Neural crest cell (in vitro differentiated cells): ENCODE measurements at places on chromosomes 7 and 10. TPM values are rescaled to one million over a fixed set of nuclear protein-coding genes. Genes with fewer than 3 reads are reported as not detected.

- no peak for DNase-seq
Observed at GRCh38 chr7:130299866-130300265, 6.9 kb downstream of the CPA4 start.

DNA sequence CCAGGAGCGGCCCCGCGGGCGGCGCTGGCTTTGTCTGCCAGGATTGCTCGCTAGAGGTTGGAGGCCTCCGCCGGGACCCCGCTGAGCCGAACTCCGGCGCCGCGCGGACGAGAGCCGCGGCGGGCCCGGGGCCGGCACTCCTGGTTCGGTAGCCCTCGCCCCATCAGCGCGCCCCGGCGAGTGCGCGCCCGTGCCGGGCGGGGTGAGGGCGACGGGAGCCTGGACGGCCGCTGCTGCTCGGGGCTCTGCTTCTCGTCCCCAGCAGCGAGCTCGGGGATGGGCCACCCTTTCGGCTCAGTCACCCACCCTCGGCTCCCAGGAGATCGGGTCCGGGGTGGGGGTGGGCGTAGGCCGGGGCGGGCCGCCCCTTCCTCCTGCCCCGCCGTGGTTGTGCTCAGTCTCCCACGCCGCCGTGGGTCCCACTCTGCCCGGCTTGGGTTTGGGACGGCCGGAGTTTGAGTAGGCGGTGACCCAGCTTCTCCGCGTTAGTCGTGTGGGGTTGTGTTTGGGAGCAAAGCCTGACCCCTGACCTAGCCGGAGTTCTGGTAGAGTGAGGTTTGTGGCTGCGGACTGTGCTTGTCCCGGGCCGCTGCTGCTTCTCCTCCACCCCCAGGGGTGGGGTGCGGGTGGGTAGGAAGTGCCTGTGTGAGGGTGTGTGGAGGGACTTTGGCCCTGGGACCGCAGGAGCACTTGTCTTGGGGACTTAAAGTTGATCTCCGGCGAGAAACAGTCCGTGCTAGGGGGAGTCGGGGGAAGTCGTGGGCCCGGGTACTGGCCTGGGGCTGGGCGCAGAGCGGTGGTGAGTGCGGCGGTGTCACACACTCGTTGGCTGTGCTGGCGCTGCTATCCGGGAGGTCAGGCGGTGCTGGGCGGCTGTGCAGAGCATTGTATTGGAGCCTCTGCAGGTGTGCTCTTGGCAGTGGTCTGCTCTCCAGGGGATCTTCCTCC is 677 bp downstream of the TSPAN14 start:
- no peak for DNase-seq

DNA sequence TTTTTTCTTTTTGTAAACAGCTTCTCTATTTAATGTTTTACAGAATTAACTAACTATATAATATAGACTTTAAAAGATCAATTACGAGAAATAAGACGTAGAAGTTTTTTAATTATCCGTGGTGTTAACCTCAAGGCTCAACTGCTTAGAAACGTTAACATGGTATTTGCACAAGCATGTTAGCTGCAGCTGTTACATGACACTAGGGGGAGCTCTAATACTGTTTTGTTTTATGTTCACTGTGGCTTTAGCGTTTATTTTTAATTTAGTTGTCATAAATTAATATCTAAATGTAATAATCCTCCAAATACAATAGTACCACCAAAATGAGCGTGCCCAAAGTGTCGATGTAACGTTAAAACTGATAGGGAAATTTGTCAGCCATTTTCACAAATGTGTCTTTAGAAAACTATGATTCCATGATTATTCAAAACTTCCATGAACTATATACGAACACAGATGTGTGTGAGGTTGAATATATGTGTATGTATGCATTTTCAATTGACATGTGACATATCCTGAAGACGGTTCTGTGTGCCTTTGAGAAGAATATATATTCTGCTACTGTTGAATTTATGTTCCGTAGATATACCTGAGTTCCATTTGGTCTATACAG is 828.8 kb upstream of the MBL2 start:
- no peak for DNase-seq

- DNase-seq: no peak
Observed at GRCh38 chr7:931871-932650, 22.4 kb downstream of the ADAP1 start.

DNA sequence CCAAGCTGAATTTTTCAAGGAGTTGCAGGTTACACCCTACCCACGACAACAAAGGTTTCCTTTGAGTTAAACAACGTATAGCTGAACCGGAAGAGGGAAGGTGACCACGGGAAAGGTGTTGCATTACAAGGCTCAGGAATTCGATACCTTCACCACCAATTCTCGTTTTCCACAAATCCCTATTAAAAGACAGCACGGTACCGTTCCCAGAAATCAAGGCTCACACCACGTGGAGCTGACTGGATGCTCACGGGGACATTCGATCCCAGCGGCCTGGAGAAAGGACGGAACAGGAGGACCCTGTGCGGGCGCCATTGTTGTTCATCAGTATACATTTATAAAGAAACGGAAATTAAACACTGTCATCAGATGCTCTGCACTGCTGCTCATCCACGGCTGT is 56.4 kb downstream of the CTBP2 start:
- DNase-seq: no peak

DNA sequence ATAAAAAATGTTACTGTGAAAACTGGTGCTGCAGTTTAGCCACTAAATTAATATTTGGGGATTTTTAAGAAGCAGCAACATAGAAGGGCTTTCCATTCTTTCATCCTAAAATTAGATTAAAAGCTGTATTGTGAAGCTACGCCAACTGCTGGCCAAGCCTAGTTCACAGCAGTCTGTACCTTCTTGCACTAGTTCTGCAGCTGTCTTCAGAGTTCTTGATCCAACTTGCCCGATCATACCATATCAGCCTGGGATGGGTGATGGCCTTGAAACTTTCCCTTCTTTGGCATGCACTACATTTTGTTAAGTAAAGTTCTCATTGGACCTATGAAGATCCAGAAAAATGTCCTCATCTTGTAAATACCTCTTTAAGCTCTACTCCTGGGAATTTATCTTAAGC is 20.3 kb upstream of the PANK1 start:
- DNase-seq: no peak

DNA sequence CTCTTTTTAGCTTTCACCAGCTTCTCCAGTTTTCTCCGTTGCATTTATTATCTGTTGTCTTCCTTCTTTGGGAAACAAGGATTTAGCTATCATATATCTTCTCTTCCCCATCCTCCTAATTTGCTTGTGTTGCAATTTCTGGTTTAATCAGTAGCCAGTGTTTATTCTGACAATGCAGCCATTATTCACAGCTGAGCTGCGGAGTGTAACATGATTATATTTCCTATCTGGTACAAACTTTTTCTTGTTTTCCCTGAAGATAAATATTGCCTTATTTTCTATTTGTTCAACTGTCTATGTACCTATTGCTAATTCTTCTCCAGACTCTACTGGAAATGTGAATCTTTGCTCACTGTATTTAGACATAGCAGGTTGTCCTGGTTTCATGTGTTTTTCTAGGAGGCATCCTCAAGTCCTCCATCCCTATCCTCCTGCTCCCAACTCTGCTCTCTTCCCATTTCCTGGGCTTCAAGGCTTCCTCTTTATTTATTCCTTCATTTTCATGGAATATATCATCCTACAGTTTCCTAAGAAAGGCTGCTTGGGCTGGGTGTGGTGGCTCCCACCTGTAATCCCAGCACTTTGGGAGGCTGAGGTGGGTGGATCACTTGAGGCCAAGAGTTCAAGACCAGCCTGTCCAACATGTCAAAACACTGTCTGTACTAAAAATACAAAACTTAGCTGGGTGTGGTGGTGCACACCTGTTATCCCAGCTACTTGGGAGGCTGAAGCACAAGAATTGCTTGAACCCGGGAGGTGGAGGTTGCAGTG is 72.4 kb upstream of the KDM7A start:
- no peak for DNase-seq

DNA sequence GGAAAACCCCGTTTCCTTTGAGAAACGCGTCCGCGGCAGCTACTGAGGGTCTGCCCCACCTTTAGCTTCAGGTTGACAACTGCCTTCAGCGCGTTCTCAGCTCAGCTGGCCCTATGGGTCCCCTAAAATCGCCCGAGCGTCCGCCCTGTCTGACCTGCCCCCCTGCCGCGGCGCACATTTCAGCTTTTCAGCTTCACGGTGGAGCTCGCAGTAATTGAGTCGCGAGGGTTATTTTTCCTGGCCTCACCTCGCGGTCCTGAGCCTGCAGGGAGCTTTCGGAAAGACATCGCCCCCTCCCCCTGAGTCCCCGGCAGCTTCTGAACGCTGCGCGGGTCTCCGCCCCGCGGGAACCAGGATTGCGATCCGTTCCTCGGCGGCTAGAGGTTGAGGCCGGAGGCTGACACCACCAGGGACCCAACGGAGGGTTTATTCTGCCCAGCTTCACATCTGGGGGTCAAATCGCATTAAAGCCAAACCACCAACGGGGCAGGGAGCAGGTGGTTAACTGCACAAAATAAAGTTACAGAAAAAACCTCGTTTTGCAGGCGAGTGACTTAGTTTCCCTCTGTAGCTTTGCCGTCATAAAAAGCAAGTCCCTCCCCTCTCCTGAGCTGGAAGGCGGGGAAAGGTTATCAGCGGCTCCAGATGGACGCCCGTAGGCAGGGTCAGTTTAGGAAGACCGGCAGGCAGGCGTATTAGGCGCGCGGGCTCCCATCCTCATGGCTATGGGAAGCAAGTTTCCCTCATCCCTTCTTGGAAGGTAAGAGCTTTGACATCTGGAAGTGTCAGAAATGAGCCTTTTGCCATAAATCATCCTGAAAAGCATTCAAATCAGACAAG is 11.0 kb downstream of the TWIST1 start:
- DNase-seq: no peak

DNA sequence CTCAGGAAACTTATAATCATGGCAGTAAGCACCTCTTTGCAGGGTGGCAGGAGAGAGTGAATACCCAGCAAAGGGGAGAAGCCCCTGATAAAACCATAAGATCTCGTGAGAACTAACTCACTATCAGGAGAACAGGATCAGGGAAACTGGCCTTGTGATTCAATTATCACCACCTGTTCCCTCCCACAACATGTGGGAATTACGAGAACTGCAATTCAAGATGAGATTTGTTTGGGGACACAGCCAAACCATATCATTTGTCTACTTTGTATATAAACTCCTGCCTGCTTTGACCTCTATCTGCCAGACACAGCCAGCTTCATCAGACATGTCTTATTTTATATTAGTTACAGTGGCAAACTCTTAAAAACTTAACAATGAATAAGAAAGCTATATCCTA is 50.4 kb downstream of the ARMC3 start:
- no peak for DNase-seq

DNA sequence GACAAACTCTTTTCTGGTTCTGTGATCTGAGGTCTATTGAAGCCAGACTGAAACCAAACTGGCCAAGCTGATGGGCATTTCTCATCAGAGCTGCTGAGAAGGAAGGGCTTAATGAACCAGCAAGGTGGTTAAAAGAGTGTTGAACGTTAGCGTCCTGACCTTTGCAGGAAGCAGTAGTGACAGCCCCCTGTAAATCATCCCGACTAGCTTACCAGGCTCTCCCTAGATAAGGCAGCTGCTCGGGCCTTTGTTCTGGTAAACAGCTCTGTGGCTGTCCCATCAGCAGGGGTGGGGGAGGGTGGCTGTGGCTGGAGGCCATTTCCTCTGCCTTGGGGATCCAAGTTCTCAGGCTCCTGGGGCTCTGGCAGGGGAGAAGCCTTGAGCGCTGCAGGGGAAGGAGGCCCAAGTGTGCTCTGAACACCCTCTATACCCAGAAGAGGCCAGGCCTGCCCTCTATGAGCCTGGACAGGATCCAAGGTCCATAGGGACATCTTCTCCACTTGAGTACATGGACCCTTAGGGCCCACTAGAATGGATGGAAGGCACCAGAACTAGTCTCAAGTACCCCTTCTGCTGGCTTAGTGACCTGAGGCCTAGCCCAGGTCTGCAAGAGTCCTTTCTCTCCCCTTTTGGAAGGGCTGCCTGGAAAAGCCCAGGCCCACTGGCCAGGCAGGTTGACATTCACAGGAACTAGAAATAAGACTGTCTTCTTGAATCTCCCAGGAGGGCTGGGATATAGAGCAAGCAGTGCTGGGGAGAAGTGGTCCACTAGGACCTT is 134.6 kb downstream of the ARHGAP22 start:
- DNase-seq: no peak

GRCh38 chr7:82105463-82105862 is 335.6 kb upstream of the HGF start:
- no peak for DNase-seq

DNA sequence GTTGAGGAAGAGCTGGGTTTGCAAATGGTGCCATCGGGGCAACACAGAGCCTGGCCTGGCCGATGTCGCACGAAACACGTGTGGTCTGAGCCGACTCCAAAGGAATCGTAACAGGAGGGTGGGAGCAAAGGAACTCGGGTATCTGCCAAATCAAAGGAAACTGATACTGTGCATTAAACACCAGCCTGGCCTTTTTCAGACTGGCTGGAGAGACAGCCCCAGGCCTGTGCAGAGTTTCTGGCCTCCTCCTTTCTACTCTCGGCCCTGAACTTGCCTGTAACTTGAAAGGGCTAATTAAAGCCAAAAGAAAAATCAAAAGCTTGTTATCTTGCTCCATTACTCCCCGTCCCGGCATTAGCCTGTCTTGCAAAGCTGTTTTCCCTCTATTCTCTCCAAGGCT is 71.4 kb downstream of the PLXNA4 start:
- no peak for DNase-seq

GRCh38 chr10:29603223-29603896 is 31.4 kb downstream of the SVIL start:
- DNase-seq: no peak

DNA sequence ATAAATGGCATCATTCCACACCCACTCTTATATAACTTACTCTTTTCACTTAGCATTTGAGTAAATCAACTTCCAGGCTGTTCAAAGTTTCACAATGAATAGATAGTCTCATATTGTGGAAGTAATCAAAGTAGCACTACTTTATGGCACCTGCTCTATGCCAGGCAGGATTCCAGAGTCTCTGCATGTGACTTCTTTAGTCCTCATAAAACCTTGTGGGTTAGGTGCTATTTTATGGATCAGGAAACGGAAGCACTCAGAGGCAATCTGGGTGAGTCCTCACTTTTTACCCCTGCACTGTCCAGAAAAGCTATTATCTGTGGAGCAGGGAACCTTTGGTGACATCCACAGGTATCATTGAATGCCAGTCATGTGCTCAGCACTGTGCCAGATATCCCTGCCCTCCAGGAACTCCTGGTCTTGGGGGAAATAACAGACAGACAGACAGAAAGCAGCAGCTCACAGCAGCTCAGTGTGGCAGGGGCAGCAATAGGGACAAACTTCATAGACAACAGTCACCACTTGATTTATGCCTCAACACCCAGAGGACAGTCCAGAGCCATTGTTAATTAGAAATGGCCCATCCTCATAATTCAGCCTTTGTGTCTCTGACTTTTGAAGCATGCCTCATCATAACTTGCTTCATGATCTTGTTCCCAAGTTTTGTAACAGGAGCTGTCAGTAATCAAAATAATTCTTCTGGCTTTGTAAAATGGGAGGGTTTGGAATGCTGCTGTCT is 160.6 kb downstream of the SEC23IP start:
- DNase-seq: no peak

DNA sequence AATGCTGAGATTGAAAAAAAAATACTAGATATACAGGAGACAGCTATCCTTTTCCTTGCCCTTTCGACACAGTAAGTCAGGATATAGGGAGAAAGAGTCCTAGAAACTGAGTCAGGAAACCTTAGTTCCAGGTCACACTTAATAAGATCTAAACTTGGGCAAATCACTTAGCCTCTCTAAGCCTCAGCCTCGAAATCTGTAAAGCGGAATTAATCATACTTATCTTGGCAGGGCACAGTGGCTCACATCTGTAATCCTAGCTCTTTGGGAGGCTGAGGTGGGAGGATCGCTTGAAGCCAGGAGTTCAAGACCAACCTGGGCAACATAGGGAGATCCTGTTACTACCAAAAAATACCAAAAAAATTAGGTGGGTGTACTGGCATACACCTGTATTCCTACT is 4.6 kb downstream of the GARIN1A start:
- DNase-seq: no peak

EMX2 gene
- total RNA-seq: 1.0 and 1.1 TPM in 2 replicates

LIPF gene
- not detected in 2 replicates for total RNA-seq
